T-helper 9 cell (primary cell): ENCODE measurements at places on chromosomes 7 and 10.

DNA sequence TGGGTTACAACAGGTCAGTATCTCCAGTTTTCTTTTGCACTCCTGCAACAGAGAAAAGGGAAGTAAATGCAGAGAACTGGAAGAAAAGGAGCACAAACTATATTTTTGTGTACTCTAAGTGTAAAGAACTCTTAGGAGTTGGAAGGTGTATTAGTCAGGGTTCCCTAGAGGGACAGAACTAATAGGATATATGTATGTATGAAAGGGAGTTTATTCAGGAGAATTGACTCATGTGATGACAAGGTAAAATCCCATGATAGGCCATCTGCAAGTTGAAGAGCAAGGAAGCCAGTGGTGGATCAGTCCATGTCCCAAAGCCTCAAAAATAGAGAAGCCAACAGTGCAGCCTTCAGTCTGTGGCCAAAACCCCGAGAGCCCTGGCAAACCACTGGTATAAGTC, 22.6 kb upstream of the RAB18 start:
- no peak for DNase-seq

DNA sequence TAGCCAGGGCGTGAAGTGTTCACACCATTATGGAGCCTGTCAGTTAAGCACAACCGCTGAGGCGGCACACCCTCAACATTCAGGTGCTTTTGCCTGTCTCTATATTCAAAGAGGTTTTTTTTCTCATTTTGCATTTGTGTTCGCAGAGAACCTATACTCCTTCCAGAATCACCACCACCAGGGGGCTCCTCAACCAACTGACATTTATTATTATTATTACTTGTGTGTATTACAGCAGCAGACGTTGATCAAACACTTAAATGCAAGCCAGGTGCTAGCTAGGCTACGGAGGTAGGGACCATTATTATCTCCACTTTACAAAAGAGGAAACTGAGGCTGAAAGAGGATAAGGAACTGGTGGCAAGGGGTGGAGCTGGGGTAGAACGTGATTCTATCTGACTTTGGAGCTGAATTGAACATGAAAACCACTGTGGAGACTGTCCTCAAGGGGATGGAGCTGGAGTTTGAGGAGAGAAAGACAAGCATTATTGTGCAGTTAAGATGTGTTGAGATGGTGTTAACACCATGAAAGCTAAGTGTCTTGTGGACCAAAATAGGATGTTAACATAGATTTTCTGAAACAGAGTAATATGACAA, 133.8 kb upstream of the PLXNA4 start:
- DNase-seq: no peak

DNA sequence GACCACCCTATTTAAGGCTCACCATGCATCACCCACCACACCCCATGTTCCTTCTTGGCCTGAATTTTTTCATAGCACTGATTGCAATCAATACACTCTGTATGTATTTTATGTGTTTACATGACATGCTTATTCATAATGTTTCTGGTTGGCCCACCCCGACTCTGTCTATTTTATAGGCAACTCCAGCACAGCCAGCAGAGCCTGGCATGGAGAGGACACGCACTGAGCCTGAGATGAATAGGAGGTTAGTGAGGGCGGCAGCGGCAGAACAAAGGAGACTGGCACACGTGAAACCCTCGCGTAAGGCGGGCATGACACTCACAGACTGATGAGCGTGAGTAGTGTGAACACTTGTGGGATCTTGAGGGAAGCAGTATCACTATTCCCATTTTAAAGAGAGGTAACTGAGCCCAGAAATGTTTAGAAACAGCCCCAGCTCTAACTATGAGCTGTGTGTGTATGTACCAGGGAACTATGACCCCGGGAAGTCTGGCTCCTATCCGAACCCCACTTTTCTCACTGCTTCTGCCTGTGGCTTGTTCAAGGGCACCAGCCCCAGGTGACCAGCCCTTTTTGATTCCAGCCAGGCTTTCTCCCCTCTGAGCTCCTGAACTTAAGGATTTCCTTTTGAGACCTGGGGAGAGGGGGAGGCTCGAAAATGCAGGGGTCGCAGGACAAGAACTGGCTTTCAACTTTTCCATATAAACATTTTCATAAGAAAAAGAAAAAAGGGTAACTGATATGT, 113.3 kb downstream of the ARHGAP22 start:
- no peak for DNase-seq

- DNase-seq: no peak
Measured at GRCh38 chr10:95211606-95212279, 17.7 kb downstream of the ACSM6 start.

DNA sequence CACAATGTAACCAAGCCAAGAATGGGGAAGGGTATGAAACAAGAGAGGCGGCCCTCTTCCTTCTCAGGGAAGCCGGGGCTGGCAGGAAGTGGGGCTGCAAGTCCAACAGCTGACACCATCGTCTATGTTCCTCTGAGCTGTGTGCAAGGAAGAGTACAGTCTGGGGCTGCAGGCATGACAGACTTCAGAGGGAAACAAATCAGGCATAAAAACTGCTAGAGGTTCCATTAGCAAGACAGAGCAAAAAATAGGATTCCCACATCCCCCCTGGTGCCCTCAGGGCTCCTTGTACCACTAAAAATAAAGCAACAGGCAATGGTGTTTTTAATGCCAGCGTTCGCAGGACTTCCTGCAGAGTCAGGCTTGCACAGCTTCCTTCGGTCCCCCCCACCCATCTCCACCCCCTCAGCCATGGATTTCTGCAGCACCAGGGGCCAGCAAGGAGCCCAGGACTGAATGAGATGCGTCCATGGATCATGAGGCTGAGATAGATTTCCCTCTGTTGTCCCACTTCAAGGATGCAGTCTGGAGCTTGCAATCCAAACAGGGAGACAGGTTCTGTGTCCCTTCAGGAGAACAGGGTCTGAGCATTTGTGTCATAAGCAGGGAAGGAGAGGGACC, 34.6 kb downstream of the KCNMA1 start:
- DNase-seq: no peak

GRCh38 chr10:89655722-89656121, 10.7 kb upstream of the PANK1 start:
- no peak for DNase-seq

DNA sequence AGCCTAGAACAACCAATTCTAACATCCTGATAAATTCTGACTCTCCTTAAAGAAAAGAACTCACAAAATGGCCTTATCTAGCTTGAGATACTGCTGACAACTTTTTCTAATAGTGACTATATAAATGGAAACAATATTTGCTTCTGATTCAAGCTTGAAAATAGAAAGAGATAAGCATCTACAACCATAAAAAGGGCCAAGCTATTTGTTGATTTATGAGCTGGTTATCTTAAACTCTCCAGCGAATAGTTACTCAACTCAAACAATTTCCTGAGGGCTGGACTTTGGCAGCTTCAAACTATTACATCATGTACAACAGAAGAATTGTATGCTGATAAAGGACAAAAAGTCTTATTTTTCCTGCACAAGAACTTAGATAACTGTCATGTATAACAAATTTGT, 4.6 kb downstream of the USP54 start:
- DNase-seq: no peak

DNA sequence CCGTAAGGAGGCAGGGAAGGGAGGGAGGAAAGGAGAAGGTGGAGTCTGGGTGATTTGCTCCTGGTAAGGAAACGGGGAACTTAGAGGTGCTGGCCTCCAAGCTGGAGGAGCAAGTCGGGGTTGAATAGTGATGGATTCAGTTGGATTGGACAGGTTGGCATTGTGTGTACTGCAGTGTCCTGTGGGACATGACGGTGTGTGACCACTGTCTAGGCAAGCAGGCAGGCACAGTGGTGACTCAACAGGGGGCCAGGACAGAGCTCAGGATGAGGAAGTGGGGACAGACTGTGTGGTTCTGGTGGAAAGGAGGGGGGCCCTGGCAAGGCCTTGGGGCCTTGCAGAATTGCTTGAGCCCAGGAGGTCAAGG, 48.8 kb downstream of the COL26A1 start:
- no peak for DNase-seq

DNA sequence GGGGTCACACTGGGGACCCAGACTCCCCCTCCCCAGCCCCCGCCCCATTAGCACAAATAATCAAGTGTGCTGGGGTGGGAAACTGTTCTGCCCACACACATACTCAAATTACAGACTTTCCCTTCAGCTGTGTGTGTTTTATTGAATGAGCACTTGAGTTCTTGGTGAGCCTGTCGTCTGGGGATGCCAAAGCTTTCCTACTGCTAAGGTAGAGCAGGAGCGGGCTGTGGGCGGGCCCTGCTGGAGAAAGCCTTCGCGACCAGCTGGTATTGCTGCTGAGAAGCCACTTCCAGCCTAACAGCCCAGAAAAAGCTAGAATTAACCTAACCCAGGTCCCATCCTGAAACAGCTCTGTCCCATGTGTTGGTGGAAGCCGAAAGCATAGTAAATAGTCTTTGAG, 87.0 kb upstream of the KMT2E start:
- no peak for DNase-seq

GRCh38 chr10:3748484-3748883, 36.5 kb downstream of the KLF6 start:
- no peak for DNase-seq

- peak; percentile 54 for DNase-seq
Measured at GRCh38 chr10:84540617-84541288, 212.4 kb downstream of the CCSER2 start.

GRCh38 chr7:2441430-2442058, 34.7 kb downstream of the GRIFIN start:
- no peak for DNase-seq

- DNase-seq: no peak
Measured at GRCh38 chr7:14834456-14834855, 68.1 kb downstream of the DGKB start.

GRCh38 chr10:5534051-5534821, 9.5 kb downstream of the CALML3 start:
- no peak for DNase-seq

- no peak for DNase-seq
Measured at GRCh38 chr7:115582956-115583355, 447.6 kb downstream of the TFEC start.

DNA sequence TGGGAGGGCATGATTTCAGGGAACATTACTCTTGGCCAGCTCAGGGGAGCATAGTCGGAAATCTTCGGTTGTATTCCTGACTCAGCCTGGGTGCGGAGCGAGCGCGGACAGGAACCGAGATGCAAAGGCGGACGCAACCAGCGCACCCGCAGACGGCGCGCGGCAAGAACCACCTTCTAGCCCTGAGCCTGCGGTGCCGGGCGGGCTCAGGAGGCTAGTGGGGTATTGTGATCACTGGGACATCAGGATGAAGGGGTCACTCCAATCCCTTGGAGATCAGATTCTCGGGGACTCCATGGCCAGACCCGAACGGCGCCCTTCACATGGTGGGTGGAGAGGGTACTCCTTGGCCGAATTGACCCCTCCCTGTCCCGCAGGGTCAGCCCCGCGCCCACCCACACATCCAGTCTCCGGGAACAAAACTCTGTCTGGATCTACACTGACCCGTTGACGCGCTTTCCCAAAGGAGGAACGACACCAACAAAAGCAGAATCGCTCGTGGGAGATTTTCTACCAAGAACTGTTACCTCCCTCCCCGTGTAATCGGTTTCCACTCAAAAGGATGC, 730.5 kb downstream of the ZWINT start:
- DNase-seq: no peak

GRCh38 chr7:43588477-43589132, 5.7 kb downstream of the STK17A start:
- no peak for DNase-seq

- no peak for DNase-seq
Measured at GRCh38 chr10:86636311-86636710, 18.0 kb upstream of the OPN4 start.

- DNase-seq: no peak
Measured at GRCh38 chr10:28366994-28367393, 64.1 kb upstream of the MPP7 start.

- no peak for DNase-seq
Measured at GRCh38 chr7:56062382-56062781, 1.7 kb upstream of the SUMF2 start.

- DNase-seq: no peak
Measured at GRCh38 chr7:81005254-81005653, 86.4 kb upstream of the SEMA3C start.

DNA sequence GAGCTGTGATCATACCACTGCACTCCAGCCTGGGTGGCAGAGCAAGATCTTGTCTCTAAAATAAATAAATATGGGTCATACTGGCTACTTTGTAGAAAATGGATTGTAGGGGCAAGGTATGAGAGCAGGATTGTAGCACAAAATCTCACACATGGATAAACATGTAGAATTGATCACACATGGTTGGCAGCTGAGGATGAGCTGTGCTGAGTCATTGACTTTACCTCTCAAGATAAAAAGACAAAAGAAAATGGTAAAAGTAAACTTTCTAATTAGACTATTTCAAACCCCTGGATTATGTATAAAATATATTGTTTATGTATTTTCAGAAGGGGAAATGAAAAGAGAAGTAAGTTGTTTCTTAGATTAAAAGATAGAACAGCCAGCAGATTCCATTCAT, 69.3 kb downstream of the APBB1IP start:
- no peak for DNase-seq

- peak; percentile 13 for DNase-seq
Measured at GRCh38 chr10:27100813-27101347, 586 bp upstream of the ANKRD26 start.

DNA sequence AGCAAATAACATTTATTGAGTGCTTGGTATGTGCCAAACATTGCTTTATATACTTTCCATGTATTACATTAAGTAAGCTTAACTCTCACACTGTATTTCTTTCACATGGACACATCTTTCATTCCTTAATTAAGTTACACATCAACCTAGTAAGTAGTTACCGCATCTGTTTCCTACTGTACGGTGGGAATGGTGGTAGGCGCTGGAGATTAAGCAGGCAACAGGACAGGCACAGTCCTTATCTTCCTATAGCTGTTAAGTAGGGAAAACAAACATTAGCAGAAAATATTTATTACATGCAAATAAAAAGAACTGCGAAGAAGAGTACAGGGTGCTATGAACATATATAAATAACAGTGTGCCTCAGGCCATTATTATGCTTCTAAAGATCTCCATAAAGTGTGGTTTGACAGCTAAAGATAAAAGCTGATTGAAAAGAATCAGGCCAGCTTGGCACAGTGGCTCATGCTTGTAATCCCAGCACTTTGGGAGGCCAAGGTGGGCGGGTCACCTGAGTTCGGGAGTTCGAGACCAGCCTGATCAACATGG, 105.0 kb downstream of the SUGCT start:
- DNase-seq: no peak

DNA sequence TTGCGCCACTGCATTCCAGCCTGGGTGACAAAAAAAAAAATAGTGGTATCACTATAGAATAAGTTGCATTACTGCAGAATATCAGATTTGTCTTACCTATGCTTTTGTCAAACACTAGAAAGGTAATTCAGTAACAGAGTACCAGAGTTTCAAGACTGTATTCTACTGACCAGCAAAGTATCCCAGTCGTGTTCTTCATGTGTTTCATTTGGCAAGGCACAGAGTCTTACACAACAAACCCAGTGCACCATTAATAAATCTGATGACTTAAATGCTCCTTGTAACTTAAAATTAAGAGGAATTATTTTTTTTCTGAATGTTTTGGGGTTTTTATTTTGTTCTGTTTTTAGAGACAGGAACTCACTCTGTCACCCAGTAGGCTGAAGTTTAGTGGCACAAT, 34.4 kb upstream of the PBLD start:
- no peak for DNase-seq

GRCh38 chr10:47351899-47352815, 4.0 kb downstream of the RBP3 start:
- DNase-seq: no peak
